Muscle of leg (tissue), 16 donors: ENCODE measurements at places on chromosomes 5 and 9. TPM values are rescaled to one million over a fixed set of nuclear protein-coding genes. Genes with fewer than 3 reads are reported as not detected.
A peak's percentile ranks its signal among the peaks of the same experiment; 100 is the strongest.

DNA sequence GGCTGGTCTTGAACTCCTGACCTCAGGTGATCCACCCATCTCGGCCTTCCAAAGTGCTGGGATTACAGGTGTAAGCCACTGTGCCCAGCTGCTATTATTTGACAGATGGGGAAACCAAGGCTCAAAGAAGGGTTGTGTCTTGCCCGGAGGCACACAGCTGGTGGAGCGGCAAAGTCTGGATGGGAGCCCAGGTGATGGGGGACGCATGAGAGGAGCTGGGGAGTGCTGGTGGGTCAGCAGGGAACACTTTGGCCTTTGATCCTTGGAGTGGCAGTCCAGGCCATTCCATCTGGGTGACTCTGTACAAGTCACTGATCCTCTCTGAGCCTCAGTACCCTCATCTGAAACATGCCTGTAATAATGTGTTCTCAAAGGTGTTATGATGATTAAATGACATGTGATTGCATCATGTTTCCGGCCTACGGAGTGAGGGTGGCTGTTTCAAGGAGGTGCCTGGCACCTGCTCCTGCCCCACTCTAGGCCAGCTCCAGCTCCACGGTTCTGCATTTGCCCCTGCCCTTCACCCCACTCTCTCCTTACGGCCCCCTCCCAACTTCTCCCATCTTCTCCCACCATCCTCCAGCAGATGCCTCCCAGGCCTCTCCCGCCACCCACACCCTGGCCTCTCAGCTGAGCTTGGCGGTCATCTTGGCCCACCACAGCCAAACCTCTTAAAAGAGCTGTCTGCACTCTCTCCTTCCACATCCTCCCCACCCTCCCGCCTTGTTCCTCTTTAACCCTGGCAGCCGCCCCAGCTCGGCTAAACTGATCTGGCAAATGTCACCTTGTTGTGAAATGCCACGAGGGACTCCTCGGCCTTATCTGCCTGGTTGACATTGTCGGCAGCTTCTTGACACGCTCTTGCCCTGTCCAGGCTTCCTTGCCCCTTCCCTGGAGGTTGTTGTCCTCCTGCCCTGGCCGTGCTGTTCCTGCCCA lies 5.5 kb upstream of the DBN1 start:
- peak; percentile 76 for DNase-seq

DNA sequence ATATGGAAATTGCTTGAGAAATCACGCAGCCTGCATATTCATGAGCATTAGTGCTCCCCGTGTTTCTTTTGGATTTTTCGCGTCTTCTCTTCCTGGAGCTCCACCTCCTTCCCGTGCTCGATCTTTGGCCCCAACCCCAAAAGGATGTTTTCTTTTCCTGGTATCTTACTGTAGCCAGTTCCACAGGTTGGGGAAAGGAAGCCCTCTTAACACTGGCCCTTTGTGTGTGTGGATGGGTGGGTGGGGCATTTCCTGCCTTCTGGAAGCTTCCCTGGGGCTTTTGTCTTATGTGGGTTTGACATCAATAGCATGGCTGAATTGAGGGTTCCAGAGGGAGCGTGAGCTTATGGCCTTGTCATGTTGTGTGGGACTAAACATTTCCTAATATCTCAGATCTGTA lies 21.9 kb downstream of the STXBP1 start:
- no peak for DNase-seq

SURF4 gene
- 105 TPM for total RNA-seq

CCL28 gene
- 0.22 TPM for total RNA-seq

- DNase-seq: no peak
Measured at GRCh38 chr5:131316822-131317221, 53.0 kb downstream of the CDC42SE2 start.

GRCh38 chr9:2036844-2037243 lies 21.7 kb downstream of the SMARCA2 start:
- no peak for DNase-seq

GRCh38 chr9:18472841-18473251 lies 1.1 kb upstream of the ADAMTSL1 start:
- DNase-seq: peak; percentile 79

SPINK7 gene
- total RNA-seq: not detected

GRCh38 chr9:76571743-76572146 lies 112.8 kb downstream of the GCNT1 start:
- peak; percentile 8 for DNase-seq

DNA sequence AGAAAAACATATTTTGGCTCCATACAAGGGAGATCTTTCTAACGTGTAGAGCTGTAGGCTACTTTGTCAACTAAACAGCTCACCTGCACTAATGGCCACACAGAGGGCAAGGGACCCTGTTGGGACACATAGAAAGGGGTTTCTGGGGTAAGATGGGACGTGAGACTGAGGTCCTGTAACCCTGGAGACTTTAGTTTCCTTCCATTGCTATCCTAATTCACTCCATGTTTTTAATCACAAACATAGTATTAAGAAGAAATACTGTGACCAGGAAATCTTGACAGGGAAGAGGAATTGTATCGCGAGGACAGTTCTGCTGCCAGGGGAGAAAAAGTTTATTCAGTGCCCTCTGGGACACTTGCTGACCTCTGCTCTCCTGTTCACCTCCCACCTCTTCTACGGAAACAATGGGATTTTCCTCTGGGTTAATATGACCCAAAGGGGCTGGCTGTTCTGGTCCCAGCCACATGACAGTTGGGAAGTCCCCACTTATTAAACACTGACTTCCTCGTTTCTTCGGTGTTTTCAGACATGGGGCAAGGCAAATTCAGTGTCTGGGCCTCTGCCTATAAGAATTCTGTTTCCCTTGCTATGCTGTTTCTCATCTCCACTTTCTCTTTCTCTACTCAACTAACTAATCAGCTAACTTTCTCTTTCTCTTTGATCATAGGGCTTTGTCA lies 106.9 kb upstream of the SEMA6A start:
- DNase-seq: no peak

SLC34A1 gene
- total RNA-seq: not detected
